RPMI8226 (cell line): ENCODE measurements at places on chromosomes 1 and 21.

- no peak for DNase-seq
Measured at GRCh38 chr1:246537441-246537840, 28.6 kb downstream of the TFB2M start.

- no peak for DNase-seq
Measured at GRCh38 chr1:18264450-18265039, 156.9 kb downstream of the IGSF21 start.

- no peak for DNase-seq
Measured at GRCh38 chr1:179187043-179187442, 42.4 kb downstream of the ABL2 start.

- DNase-seq, result no peak
Measured at GRCh38 chr1:182348961-182349747, 42.4 kb downstream of the GLUL start.

- no peak for DNase-seq
Measured at GRCh38 chr1:60101516-60101915, 27.9 kb upstream of the C1orf87 start.

GRCh38 chr1:18572022-18572880, 58.4 kb upstream of the PAX7 start:
- no peak for DNase-seq

DNA sequence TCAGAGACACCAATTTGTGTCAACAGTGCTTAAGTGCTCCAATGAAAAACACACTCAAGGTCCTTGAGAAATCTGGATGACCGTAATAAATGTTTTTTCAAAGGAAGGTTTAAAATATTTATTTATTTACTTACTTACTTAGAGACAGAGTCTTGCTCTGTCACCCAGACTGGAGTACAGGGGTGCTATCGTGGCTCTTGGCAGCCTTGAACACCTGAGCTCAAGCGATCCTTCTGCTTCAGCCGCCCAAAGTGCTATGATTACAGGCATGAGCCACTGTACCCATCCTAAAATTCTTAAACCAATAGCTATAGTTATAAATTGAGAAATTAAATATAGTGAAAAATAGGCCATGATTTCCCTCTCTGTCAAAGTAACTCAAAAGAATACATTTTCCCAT, 17.3 kb upstream of the ERICH3 start:
- DNase-seq, result no peak

DNA sequence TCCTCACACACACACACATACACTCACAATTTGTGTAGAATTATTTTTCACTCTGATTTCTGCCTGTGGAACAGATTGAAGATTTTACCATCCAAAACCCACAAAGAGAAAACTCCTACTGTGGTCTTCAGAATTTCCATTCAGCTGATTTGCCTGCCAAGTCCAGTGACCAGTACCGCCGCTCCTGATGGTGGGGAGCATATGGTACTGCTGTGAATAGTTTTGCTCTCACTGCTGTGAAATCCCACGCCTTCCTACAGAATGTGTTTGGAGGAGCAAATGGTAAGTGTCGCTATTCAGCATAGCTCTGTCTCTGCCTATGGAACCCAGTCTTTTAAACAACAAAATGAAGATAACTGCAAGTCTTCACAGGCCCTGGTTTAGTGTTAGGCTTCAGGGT, 629.5 kb downstream of the LMO4 start:
- DNase-seq, result no peak

- peak; percentile 36 for DNase-seq
Measured at GRCh38 chr1:172089768-172090510, 248.6 kb downstream of the DNM3 start.

GRCh38 chr1:182054698-182055326, 6.7 kb downstream of the ZNF648 start:
- peak; percentile 80 for DNase-seq

DNA sequence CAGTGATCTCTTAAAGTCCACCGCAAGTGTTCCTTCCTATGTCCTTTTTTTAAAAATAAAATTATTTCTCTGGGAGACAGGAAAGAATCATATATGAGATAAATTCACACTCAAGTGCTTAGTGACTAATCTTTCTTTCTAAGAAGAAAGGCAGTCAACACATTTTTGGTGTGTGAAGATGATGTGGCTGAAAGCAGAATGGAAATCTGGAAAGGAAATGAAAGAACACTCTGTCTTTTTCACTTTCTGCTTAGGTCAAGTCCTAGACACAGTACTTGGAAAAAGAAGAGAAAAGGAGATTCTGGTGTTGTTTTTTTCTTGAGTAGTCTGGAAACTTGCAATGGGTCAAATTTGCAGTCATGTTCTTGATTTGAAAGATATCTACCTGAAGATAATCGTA, 45.5 kb upstream of the PRRX1 start:
- DNase-seq, result no peak

DNA sequence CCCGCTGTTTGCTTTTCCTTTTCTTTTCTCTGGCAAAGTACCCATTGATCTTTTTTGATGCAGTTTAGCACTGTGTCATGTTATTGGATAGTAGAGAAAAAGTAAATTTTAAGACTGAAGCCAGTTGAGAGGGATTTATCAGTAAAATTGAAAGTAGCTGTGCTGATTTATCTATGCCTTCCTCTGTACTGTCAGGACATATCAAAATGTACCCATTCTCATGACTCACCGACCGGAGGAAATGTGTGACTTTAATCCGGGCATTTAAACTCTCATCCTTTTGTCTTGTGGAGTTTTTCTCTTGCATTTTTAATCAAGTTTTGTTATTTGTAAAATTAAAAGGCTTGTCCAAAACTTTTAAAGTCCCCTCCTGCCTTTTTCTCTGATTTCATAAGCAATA, 276.6 kb upstream of the FMN2 start:
- no peak for DNase-seq

DNA sequence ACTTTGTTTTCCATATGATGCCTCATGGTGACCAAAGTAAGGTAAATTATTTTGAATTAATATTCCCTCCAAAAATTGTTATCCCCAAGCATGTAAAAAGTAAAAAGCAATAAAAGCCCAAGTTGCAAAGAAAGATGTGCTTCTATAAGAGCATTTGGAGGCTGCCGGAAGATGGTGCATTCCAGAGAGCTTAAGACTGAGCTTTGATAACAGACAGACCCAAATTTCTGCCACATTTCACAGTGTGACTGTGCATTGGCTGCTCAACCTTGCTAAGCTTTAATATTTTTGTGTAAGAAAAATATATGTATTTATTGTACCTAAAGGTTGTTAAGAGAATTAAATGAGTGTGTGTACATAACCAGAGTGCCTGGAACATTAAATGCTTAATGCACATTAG, 67.9 kb downstream of the CYYR1 start:
- no peak for DNase-seq
